ENCODE measurements at places on chromosomes 4 and X.

- DNase-seq = no peak
Measured at GRCh38 chrX:31653422-31653821, 581.6 kb upstream of the FTHL17 start.

DNA sequence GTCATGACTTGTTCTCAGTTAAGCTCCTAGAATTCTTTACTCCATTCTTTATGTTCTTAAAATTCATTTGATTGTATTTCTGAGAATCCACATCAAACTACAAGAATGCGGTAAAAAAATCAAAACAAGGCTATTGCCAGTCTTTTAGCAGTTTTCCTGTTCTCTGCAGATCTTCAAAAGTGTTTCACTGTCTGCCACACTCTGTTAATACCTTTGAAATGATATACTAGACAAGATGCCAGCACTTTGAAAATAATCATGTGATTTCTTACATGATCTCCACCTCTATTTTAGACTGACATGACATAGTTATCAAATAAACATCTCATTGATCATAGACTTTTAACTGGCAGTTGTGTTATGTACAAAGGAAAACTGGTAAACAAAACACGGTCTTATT, 30.1 kb upstream of the GPRIN3 start:
- DNase-seq = no peak

DNA sequence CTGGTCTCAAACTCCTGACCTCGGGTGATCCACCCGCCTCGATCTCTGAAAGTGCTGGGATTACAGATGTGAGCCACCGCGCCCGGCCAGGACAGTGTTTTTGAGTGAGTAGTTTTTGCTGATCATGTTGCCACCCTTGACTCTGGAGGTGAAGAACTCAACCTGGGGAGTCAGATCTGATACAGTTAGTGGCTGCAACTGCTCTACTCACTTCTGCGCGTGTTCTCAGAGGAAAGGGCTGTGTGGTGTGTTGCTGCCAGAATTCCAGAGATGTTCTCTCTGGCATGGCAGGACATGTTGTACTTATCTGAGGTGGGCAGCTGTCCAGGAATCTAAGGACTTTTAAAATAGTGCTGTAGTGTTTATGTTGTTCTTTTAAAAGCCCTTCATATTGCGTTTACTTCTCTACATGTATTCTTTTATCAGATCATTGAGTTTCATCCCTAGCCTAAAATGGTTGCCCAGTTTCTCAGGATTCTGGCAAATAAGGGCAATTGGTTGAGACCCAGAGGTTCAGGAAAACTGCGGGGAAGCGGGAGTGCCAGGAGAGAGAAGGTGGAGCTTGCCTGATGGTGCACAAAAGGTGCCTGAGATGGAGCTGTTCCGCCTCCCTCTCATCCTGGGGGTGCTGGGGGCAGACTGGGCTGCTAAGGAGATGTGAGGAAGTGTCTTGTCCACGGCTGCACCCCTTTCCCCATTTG, 97.7 kb downstream of the ARHGAP10 start:
- DNase-seq = no peak

DNA sequence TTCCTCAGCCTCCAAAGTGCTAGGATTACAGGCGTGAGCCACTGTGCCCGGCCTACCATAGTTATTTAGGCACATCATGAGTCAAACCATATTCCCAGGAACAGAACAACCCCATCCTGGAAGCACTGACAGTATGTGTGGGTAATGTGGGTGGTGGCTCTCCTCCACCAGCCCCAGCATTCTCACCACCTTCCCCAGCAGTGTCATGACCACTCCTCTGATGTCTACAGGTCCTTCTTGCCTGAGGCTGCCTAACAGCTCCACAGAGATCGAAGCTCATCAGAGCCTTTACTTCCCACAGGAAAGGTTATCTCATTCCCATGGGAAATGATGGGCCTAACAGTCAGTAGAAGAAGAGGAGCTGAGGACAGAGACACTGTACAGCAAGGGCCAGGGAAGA, 129.5 kb upstream of the GPC4 start:
- no peak for DNase-seq

DNA sequence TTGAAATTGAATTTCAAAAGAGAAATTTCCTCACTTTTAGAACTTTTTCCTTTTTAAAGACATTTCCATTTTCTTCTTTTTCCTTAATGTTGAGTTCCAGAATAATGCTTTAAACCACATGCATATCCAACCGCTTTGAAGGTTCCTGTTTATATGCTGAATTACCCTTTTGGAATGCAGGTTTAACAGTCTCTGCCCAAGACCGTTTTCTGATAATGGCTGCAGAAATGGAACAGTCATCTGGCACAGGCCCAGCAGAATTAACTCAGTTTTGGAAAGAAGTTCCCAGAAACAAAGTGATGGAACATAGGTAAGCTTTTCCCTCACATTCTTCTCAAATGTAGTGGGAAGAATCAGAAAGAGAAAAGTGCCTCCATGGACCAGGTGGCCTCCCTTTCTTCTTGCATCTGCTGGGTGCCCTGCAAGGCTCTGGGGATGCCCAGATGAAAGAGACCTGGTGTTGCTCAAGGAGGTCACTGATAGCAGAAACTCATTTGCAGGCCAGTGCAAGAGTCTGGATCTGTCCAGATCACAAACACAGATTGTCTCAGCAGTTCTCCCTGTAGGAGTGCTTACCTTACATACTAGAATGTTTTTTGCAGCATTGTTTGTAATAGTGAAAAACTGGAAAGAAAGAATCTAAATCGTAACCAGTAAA, 42.9 kb downstream of the MOSPD2 start:
- DNase-seq = no peak

- DNase-seq = no peak
Measured at GRCh38 chr4:112266823-112267222, 18.9 kb downstream of the TIFA start.

- no peak for DNase-seq
Measured at GRCh38 chr4:73621357-73621756, 1.1 kb upstream of the RASSF6 start.

GRCh38 chr4:135548711-135549110, 1347.1 kb upstream of the PABPC4L start:
- DNase-seq = no peak

Data from stimulated activated CD8-positive, alpha-beta memory T cell treated with anti-CD3 and anti-CD28 coated beads, Interleukin-2, amount 100 ng/mL, for 1 hour (primary cell).